ENCODE measurements at places on chromosomes 5 and 9.
A peak's percentile ranks its signal among the peaks of the same experiment; 100 is the strongest.

GRCh38 chr5:11261241-11261640 lies 500.2 kb upstream of the DAP start:
- DNase-seq: no peak

DNA sequence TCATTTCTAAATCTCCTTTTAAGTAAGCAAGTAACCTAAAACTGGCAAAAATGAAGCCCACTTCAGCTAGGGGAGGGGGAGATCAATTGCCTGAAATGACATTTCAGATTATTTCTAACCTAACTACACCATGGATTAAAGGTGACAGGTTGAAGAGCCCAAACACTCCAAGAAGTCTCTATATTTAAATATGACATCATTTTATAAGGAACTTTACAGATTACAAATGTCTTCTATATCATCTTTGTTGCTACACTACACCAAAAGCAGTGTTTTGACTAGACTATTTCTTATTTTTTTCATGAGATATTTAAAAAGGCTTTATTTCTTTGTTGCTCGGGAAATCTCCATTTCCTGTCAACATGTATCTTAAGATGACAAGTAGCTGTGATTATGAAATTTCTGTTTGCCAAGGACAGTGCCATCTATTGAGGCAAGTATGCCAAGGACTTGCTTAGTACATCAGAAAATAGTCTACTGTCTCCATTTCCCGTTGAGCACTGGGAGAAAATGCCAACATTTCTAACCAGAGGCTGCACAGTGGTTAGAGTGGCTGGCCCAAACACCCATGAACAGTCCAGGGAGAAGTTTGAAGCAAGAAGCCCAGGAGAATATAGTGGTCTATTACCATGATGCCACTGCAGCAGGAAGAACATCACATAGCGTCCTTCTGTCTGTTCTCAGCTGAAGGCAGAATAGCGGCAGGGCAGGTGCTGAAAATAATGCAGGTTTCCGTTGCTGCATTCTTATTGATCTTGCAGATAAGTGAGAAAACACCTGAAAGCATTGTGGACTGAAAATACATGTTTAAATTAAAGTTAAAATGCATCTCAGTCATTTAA lies 93.4 kb upstream of the ITGA2 start:
- DNase-seq: no peak

- DNase-seq: no peak
These were observed 208.9 kb downstream of the TRIM32 start for GRCh38 chr9:116895961-116896360.

GRCh38 chr9:20240498-20240897 lies 381.8 kb downstream of the MLLT3 start:
- DNase-seq: no peak

DNA sequence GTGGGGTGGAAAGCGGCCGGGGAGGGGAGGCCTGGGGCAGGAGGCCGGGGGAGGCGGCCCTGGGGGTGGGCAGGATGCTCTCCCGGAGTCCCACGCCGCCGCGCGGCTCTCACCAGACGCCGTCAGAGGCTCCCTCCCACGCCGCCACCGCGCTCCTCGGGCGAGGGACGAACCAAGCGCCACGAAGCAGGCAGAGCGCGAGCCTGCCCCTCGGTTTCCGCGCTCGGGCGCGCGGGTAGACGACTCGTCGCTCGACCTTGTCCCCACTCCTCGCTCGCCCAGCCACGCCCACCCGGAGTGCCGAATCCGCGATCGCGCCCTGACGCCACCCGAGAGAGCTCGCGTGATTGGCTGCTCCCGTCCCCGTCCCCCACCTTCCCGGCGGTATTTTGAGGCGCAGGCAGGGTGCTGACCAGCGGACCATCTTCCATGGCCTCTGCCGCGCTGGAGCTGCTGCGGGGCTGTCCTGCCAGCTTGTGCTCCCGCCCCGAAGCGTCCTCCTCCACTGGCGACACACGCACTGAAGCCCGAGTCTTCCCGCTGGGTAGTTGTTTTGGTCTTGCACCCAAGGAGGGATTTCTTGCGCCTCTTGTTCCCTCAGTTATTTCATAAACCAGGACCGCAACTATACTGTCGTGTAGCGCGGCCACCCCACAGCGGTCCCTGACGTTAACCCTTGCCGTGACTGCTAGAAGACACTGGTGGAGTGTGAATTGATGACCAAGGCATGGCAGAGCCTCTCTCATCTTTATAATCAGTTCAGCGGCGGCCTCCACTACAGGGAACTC lies at the start of gene GNE:
Gene GNE, minus strand, starts transcription at position 241 of the 788 bp plus-strand sequence. CDS start 9,093 bp downstream, outside the sequence.
- DNase-seq: peak; percentile 94

GRCh38 chr5:143558048-143558447 lies 154.6 kb upstream of the NR3C1 start:
- DNase-seq: no peak

- no peak for DNase-seq
These were observed 210.6 kb downstream of the GOLPH3 start for GRCh38 chr5:31963358-31964006.

Measured in stimulated activated CD8-positive, alpha-beta memory T cell treated with anti-CD3 and anti-CD28 coated beads, Interleukin-15, amount 100 ng/mL, for 24 hours (primary cell).